ENCODE measurements at places on chromosomes 1 and 21. TPM values are rescaled to one million over a fixed set of nuclear protein-coding genes. Genes with fewer than 3 reads are reported as not detected.

Gene USH2A
- not detected for total RNA-seq

Gene CELA2A
- not detected for total RNA-seq

Gene FMO4
- total RNA-seq = 1.3 TPM

Gene C1orf21
- total RNA-seq = 2.3 TPM

Gene FCRL5
- not detected for total RNA-seq

Gene CELSR2
- 3.7 TPM for total RNA-seq

Gene EDEM3
- 40.9 TPM for total RNA-seq

Gene TFB2M
- 13.6 TPM for total RNA-seq

Gene ADAMTSL4
- total RNA-seq = 0.39 TPM

Gene AUNIP
- 6.6 TPM for total RNA-seq

Gene NKAIN1
- not detected for total RNA-seq

Measured in T-helper 2 cell treated with Interferon-gamma antibody and Interleukin-4, amounts not matched to agents 100 ng/mL and 5 ng/mL, for 36 hours (primary cell).